ENCODE measurements at places on chromosomes 1 and 21.

DNA sequence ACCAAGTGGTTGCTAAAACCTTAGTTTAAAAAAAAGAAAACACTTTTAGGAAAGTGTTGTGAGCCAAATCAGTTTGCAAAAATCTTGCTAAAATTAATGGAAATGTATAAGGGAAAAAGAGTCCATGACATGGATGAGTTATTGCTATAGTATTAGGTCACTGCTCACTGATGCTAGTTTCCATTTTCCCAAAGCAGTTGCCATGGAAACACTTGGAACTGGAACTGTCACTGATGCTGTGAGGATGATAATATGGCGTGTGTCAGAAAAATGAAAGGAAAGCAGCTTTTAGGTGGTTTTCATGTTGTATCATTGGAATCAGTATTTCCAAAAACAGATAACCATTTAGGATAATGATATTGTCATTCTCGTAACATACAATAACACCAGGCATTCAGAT lies 104.4 kb downstream of the PHTF1 start:
- DNase-seq, result no peak

- DNase-seq, result no peak
Observed at GRCh38 chr1:226076378-226076777, 13.9 kb downstream of the H3-3A start.

- DNase-seq, result no peak
Observed at GRCh38 chr21:41836166-41837015, 42.8 kb downstream of the PRDM15 start.

DNA sequence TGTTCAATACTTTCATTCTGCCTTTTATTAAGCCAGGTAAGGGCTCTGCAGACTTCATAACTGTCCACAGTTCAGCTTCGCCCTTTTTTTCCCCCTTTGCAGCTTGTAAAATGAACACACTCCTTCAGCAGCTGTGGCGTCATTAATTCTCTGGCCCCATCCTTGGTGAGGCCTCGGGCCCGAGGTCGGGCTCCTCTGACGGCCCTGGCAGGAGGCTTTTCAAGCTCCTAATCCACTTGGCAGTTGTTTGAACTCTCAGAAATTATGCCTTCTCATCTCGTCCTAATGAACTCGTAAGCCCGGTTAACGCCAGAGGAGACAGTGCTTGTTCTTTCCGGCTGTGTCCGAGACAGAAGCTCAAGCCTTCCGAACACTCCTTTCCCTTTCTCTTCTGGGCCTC lies 18.1 kb upstream of the EPHA8 start:
- no peak for DNase-seq

GRCh38 chr1:23696335-23696989 lies 4.9 kb downstream of the RPL11 start:
- no peak for DNase-seq

DNA sequence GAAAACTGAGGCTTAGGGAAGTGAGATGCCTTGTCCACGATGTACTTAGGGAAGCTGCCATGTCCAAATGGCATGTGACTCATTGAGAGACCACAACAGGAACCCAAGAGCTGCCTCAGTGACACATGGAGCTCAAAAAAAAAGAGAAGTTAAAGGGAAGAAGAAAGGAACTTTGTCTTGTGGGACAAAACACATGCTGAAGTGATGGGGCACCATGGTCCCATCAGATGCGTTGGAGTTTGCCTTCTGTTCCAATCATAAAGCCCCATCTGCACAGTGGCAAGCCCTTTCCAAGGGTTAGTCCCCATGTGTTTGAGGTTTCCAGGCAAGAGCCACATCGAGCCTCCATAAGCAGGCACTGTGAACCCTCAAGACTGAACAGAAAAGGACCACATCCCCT lies 8.0 kb downstream of the MED8 start:
- DNase-seq, result no peak

GRCh38 chr1:168408884-168409283 lies 128.2 kb downstream of the TBX19 start:
- peak; percentile 16 for DNase-seq

- DNase-seq, result no peak
Observed at GRCh38 chr1:76763738-76764137, 103.5 kb upstream of the ST6GALNAC5 start.

DNA sequence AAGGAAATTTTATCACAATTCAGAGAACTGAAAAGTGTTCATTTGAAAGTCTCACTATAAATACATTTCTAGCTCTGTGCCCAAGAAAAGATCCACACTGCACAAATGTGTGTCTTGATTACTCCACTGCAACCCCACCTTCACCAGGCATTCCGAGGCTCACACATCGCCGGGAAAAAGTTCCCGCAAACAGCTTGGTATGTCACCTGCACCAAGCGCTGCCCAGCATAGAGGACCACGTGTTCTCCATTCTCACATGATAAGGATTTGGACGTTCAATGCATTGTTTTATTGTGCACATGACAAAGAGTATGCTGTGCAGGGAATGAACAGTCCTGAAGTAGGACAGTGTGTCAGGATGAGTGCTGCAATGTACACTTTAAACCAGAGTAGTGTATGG lies 70.1 kb downstream of the ERG start:
- no peak for DNase-seq

DNA sequence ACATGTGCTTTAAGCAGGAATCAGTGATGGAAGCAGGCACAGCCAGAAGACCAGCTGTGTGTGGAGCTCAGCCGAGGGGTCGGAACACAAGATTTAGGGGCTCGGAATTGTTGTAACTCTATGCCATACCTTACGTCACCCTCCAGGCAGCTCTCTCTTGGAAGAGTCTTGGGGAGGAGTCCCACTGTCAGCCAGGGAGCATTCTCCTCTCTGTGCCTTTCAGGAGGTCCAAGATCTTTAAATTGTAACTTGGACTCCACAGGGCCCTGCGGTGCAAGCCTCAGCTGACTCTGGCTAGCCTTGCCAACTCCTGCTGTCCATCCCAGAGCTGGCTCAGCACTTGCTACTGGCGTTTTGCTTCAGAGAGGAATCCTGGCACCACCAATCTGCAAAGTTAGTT lies 26.4 kb upstream of the ROR1 start:
- DNase-seq, result peak; percentile 37

DNA sequence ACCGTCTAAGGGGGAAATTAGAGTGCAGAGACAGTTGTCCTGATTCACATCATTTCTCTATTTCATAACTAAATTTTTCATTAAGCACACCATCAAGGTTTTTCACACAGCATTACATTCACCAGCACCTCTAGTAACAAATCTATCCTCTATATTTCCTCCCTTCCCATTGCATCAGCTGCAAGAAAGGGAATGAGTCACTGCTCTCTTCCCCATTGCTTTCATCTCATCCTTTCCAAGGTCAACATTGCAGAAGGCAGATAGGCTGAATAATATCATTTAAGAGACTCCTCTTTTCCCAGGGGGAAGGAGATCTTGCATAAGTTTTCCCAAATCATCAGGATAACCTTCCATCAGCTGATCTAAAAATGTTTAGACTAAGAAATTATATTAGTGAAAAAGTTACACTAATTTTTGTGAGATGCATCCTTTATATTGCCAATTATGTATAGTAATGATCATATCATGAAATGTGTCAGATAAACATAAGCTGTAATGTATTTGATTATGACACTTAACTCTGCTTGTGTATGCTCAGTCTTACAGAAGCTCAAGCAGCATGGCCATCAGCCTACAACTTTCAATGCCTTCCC lies 4.3 kb downstream of the INTS7 start:
- DNase-seq, result peak; percentile 92

- DNase-seq, result peak; percentile 18
Observed at GRCh38 chr21:37342046-37342632, 24.4 kb upstream of the DYRK1A start.

- no peak for DNase-seq
Observed at GRCh38 chr1:198290089-198290683, 133.4 kb downstream of the NEK7 start.

GRCh38 chr1:169312084-169312954 lies 55.3 kb downstream of the NME7 start:
- DNase-seq, result peak; percentile 97

DNA sequence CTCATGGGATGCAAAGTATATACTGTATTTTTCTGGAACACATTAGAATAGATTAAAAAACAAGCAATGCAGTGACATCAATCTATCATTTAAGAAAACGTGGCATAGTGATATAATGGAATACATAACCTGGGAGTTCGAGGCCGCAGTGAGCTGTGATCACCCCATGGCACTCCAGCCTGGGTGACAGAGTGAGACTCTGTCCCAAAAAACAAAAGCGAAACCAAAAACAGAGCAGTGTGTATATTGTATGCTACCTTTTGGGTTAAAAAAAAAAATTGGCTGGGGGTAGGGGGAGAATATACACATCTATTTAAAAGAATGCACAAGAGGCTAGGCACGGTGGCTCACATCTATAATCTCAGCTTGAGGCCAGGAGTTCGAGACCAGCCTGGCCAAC lies 13.5 kb downstream of the SLC2A1 start:
- DNase-seq, result no peak

- no peak for DNase-seq
Observed at GRCh38 chr1:40224040-40224439, 23.7 kb upstream of the TMCO2 start.

DNA sequence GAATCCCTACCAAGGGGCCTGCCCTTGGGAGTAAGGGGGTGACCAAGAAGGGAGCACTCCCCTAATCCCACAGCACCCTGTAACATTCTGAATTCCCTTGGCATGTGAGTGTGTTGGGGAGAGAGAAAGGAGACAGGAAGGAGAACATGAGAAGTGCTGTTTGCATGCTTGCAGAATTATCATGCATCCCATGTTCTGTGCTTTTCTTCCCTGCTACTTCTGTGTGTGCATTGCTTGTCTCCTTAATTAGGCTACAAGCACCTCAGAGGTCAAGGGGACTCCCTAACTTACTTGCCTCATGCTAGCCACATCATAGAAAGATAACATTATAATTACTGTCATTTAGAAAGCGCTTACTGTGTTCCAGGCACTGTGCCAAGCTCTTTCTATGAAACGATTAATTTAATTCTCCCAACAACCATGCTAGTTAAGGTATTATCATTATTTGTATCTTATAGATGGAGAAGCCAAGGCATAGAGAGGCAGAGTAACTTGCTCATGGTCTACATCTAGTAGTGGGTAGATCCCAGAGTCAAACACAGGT lies 11.1 kb downstream of the NOS1AP start:
- no peak for DNase-seq

DNA sequence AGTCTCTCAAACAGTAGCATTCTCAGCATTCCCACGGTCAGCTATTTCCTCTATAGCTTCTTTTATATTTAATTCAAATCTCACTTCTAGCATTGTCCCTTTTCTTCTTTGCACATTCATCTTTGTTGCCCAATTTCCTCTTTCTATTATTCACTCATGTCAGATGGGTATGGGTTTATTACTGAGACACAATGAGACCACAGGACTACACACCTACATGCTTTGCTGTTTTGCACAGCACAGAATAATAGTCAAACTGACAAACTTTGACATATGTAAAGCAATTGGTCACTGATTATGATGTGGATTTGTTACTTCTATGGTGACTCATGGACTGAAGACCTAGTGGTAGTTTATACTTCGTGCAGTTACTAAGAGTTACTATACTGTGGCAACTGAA lies 5.8 kb upstream of the CD1C start:
- DNase-seq, result no peak

DNA sequence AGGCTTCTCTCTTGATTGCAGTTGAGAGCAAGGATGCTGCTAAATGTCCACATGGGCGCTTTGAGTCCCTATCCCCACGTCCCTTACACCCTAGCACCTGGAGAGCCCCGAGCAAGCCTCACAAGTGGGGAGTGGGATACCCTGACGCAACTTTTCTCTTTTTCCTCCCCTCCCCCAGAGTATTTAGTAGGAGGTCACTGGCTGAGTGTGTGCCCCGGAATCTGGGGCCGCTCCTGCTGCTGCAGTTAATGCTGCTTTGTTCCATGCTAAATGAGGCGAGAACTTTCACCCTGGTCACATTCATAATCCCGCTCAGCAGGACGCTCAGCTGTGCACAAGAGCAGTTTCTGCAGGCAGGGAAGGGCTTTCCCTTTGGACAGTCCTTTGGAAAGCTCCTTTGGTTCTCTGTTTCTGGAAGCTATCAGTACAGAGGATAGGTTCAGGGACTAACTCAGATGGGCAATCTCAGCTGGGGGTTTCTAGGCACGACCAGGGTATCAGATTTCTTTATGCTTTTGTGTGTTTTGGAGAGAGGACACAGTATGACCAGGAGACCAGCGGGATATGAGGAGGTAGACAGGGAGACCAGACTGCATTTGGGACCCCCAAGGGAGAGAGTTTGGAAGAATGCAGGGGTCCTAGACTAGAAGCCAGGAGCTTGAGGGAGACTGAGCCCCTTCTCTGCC lies 75.9 kb downstream of the NOS1AP start:
- DNase-seq, result no peak

DNA sequence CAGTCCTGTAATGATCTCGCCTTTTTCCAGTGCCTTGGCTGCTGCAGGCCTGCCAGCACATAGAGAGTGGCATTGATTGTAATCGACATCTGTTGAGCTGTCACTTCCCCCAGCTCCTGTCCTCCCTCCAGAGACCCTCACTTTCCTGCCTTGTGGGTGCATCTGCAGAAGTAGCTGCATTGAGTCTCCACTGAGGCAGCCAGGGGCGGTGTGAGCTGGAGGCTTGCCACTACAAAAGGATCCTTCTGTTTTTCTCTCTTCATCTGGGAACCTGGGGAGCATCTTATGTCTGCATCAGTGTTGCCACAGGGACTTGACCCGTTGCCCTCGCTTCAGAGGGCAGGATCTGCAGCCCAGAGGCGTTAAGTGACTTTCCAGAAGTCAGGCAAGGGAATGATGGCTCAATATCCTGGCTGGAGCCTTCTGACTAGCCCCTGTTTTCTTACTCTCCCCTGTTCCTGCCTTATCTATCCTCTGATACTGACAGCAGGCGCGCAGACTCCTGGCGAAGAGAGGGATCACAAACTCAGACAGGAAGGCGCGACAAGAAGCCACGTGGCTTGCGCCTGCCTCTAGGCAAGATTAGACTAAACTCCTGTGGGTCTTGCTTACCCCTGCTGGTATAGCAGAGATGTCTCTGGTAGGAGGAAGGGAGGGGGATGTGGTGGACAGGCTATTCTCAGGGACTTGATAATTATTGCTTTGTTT lies 13.3 kb upstream of the FMOD start:
- no peak for DNase-seq

- DNase-seq, result no peak
Observed at GRCh38 chr1:1125945-1126344, 10.1 kb upstream of the C1orf159 start.

- no peak for DNase-seq
Observed at GRCh38 chr1:23021834-23022233, 2.6 kb downstream of the KDM1A start.

DNA sequence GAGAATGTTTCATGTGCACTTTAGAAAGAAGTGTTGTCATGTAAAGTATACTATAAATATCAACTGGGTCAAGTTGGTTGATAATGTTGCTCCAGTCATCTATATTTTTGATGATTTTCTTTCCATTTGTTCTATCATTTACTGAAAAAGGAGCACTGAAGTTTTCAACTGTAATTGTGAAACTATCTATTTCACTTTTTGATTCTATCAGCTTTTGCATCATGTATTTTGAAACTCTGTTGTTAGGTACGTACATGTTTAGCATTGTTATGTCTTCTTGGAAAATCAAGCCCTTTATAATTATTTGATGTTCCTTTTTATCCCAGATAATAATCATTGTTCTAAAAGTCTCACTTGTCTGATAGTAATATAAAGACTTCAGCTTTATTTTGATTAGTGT lies 14.4 kb upstream of the HIVEP3 start:
- DNase-seq, result no peak

- no peak for DNase-seq
Observed at GRCh38 chr1:229893762-229894444, 173.1 kb upstream of the GALNT2 start.
